ENCODE measurements at places on chromosomes 3 and 15. TPM values are rescaled to one million over a fixed set of nuclear protein-coding genes. Genes with fewer than 3 reads are reported as not detected.

DNA sequence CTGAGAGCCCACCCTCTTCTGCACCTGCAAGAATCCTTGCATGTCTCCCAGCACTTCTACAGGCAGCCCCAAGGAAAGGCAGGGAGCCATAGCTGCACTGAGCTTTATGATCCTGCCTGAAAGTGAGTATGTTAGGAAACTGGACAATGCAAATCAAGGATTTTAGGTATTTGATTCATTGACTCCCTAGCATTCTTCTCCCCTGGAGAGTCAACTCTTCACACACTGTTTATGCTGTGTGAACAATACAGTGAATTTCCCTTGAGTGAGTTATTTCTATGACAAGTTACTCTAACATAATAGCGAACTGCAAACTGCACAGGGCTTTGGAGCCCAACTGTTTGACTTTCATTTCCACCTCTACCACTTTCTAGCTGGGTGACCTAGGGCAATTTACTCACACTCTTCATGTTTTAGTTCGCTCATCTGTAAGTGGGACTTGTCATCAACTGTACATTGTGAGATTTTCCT is 96.0 kb upstream of the PHLDB2 start:
- DNase-seq: no peak

The ACTC1 gene
- not detected for polyA plus RNA-seq

- DNase-seq: no peak
Measured at GRCh38 chr15:48501208-48501607, 144.3 kb downstream of the FBN1 start.

DNA sequence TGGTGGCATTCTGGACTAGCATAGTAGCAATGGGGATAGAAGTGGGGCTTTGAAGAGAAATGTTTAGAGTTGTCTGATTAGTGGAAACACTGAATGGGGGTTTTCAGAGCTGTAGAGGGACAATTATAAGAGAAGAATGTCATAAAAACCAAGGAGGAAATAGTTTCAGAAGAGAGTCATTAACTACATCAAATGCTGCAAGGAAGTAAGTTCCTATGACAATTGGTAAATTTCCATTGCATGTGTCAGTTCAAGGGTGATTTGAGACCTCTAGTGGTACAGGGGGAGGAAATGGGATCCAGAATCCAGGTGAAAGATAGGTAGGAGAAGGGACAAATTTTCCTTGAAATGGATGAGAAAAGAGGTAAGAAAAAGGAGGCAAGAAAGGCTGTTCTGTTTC is 68.3 kb upstream of the TBC1D5 start:
- no peak for DNase-seq

DNA sequence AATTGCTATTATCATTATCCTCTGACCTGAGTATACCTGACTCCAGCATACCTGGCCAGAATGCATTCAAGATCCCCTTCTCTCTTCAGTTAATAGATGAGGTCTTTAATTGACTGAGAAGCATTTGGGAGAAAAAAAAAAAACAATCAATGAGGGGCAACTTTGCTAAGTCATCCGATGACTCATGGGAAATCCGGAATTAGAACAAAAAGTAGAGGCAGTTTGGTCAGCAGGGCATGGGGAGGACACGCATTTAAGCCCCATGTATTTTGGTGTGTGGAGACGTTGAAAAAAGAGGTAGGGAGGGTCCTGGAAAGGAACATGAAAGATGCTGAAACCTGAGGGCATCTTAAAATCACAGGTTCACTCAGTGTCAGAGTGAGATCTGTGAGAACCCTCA is 256.2 kb downstream of the RORA start:
- no peak for DNase-seq

The NIT2 gene
- 43.8 TPM for polyA plus RNA-seq
